ENCODE measurements at places on chromosomes 12 and 14. TPM values are rescaled to one million over a fixed set of nuclear protein-coding genes. Genes with fewer than 3 reads are reported as not detected.

The RERGL gene
- total RNA-seq, result 1.1 TPM

The CCDC196 gene
- 0.82 TPM for total RNA-seq

The SLC7A8 gene
- total RNA-seq, result 21.5 TPM

The KCNMB4 gene
- total RNA-seq, result 1.3 TPM

The GUCY2C gene
- 52.2 TPM for total RNA-seq

The TAS2R9 gene
- total RNA-seq, result not detected

The NDUFA12 gene
- total RNA-seq, result 136 TPM

The C12orf50 gene
- not detected for total RNA-seq

The FOXN4 gene
- not detected for total RNA-seq

The SYCP3 gene
- 0.35 TPM for total RNA-seq

The DENND5B gene
- total RNA-seq, result 11.8 TPM

The RPS6KL1 gene
- total RNA-seq, result 14.0 TPM

The ADAMTS20 gene
- not detected for total RNA-seq

The KIAA0586 gene
- 17.4 TPM for total RNA-seq

GRCh38 chr12:84172823-84173424 lies 739.7 kb downstream of the SLC6A15 start:
- no peak for DNase-seq

DNA sequence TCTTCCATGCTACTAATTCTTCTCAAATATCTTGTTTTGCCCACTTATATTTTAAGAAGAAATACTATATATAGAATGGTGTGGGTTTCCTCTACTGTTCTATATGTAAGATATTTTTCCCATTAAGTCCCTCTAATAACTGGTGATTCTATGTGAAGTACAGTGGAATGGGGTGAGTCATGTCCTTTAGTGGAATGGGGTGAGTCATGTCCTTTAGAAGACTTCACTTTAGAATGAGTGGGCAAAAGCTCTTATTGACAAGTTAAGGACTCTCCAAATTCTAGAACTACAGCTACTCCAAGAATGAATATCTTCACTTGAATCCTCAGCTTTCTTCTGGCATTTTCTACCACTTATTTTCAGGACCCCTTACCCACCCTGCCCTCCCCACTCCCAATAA lies 349.9 kb downstream of the ETNK1 start:
- DNase-seq, result no peak

DNA sequence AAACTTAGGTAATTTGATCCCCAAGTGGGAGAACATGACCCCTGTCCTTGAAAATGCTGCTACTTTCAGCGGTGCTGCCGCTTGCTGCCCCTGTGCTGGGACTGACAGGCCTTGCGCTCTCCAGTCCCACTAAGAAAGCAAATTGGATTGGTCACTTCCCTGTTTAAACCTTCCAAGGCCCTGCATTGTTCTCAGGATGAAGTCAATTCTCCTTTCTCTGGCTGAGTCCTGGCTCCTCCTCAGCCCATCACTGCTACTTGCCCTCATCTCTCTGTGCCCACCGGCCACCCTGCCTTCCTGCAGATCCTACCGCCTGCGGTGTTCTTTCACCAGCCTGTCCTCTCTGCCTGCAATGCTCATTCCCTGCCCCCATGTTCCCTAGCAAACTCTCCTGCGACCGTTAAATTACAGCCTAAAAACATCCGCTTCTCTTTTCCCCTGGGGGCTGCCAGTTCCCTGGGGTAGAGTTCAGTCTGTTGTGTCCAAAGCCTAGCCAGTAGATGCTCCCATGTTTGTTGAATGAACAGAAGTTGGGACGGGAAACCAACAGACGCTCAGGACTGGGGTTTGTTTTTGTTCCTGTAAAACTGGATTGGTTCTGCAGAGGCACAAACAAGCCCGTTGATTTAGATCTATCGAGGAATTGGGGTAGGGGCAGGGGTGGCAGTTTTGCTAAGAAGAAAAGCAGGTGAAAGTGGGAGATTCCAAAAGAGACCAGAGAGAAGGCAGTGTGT lies 127.3 kb upstream of the HIF1A start:
- no peak for DNase-seq

DNA sequence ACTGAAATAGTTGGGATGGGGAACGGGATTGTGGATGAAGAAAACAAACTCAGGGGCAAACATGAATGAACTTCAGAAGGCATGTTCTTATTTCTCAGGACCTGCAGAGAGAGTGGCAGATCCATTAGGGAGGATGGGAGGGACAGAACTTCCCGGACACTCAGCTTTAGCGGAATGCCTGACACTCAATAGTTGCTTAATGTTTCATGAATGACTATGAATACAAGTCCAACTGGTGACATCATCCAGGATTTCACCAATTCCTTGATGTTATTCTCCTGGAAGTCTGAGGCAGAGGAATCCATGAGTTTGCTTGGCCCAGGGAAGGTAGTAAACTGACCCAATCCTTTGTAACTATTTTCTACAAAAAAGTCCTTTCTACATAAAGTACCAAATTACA lies 37.8 kb upstream of the LRRC10 start:
- DNase-seq, result no peak

- DNase-seq, result peak; percentile 15
Measured at GRCh38 chr14:100524233-100524932, 62.8 kb downstream of the BEGAIN start.

DNA sequence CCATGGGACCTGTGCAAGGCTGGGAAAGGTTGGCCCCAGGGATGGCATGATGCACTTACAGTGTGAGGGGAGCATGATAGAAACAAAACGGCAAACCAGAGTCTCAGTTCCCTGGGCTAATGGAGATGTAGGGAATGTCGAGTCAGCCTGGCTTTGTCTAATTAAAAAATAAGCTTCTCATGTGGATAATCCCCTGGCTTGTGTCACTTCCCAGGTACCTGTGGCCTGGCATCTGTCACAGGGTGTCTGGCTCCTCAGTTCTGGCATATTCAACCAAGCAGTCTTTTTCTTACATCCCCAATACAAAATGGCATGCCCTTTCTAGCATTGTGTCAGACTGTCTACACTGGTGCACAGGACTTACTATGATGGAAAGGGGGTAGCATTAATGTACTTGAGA lies 261.4 kb downstream of the GRIN2B start:
- DNase-seq, result no peak

- DNase-seq, result no peak
Measured at GRCh38 chr14:91946622-91947474, 646 bp downstream of the FBLN5 start.

DNA sequence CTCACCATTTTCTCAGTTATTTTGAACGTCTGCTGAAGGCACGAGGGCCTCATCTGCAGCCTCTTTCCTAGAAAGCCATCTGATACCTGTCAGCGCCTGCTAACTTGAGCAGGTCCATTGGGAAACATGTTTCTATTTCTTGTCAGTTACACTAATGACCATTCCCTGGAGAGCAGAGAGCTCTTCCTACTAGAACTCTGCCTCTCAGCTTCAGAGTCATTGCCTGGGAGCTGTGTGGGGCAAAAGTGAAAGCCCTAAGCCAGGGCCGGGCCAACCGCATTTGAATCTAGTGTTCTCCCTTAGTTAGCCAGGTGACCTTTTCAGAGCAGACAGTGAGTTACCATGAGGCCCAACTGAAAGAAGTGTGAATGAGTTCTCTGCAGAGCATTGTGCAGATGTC lies 135.8 kb downstream of the EML1 start:
- DNase-seq, result no peak

DNA sequence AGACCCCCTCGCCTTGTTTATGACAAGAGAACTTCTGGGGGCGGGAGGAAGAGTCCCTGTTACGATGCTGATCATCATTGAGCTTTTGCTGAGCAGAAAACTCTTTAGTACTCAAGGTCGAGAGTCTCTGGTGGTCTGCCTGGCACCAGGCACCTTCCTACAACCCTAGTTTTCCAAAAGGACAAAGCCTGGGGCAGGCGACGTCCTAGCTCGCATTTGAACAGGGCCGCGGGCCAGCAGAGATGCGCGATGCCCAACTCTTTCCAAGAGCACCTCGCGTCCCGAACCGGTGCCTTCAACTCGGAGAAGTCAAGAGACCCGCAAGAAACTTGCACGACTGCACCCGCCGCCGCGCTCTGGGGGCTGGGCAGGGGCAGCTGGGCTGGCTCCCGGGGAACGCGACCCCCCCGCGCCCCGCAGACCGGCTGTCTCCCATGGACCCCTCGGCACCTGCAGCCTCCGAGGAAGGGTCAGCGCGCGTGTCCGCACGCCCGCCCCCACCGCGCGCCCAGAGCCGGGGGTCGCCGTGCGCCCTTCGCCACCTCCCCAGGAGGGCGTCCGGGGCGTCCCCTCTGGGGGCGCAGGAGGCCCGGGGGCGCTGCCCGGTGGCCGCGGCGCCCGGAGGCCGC lies 377 bp upstream of the BCL7A start:
- DNase-seq, result peak; percentile 40

DNA sequence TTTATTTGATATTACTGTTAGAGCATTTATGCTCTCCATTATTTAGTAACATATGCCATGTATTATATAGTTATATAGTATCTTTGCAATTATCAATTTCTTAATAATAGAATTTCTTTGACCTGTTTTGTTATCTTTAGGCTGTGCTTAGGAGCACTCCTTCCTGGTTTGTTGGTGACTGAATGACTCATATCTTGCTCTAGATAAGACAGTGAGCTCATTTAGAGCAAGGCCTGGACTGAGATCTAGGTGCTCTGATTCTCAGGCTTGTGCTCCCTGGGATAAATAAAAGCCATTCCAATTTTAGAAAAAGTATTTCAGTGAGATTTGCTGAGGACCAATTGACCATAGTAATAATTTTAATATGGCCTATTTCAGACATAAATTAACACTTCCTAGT lies 951.2 kb downstream of the FLRT2 start:
- no peak for DNase-seq

- no peak for DNase-seq
Measured at GRCh38 chr14:42884100-42884499, 1277.4 kb downstream of the LRFN5 start.

- no peak for DNase-seq
Measured at GRCh38 chr14:100118396-100119011, 40.9 kb downstream of the DEGS2 start.

DNA sequence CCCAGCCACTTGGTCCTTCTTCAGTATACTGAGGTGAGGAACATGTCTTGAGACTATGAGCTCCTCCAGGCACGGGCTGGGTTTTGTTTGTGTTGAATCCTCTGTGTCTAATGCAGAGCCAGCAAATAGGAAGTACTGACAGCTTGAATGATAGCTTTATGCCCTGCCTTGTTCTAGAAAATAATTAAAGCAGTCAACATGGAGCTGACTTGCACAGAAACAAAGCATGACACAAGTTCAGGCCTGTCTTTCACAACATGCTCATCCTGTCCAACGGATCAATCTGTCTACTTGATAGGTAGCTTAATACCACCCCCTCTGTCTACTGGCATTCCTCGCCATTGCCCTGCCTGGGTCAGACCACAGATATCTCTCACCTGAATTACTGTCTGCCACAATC lies 140.9 kb downstream of the ESRRB start:
- no peak for DNase-seq

DNA sequence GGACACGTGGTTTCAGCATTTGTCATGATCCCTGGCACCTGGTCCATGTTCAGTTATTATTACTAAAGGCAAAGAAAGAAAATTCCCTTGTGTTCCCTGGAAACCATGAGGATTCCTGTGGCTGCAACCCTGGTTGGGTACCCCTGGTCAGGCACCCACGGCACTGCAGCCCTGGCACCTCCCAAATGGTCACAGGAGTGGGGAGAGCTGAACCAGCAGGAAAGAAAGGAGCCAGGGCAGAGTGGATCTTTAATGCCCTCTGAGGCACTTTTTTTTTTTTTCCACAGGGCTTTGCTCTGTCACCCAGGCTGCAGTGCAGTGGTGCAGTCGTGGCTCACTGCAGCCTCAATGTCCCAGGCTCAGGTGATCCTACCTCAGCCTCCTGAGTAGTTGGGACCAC lies 17.5 kb downstream of the CINP start:
- DNase-seq, result no peak

Measured in colonic mucosa (tissue), 4 donors.